ENCODE measurements at places on chromosomes 11 and 22.
A peak's percentile ranks its signal among the peaks of the same experiment; 100 is the strongest.

GRCh38 chr11:35436581-35437250 is 17.4 kb upstream of the SLC1A2 start:
- peaks cover 82% of the 10 kb centered on the region for H3K27me3 ChIP-seq
- no peaks in the 10 kb centered on the region for H3K4me1 ChIP-seq
- no peak overlapping the region for H3K27ac ChIP-seq
- no peak overlapping the region for H3K4me3 ChIP-seq

DNA sequence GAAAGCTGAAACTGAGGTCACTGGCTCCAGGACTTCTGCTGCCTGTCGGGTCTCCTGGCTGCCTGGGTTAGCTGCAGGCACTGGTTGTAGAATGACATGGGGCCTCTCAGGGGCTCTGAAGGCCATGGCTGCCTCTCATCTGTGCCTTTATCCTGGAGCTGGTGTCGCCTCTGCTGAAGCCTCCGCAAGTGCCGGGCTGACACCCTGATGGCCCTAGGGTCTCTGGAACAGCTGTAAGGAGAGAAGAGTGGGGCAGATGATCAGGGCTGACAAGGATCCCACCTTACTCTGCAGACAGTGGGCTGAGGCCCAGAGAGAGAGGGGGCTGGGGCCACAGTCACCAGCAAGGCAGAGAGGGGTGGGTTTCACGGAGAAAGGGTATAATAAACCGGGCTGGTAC is 4.6 kb downstream of the PLA2G3 start:
- H3K4me3 ChIP-seq, result no peak overlapping the region
- no peak for DNase-seq
- H3K27me3 ChIP-seq, result no peaks in the 10 kb centered on the region
- H3K36me3 ChIP-seq, result no peaks in the 10 kb centered on the region
- H3K27ac ChIP-seq, result peak overlapping the region; percentile 52

GRCh38 chr11:129416080-129416820 is 40.6 kb downstream of the BARX2 start:
- no peaks in the 10 kb centered on the region for H3K4me1 ChIP-seq
- H3K36me3 ChIP-seq, result no peaks in the 10 kb centered on the region
- no peak overlapping the region for H3K4me3 ChIP-seq
- no peaks in the 10 kb centered on the region for H3K27me3 ChIP-seq
- no peak for DNase-seq
- no peak overlapping the region for H3K27ac ChIP-seq

DNA sequence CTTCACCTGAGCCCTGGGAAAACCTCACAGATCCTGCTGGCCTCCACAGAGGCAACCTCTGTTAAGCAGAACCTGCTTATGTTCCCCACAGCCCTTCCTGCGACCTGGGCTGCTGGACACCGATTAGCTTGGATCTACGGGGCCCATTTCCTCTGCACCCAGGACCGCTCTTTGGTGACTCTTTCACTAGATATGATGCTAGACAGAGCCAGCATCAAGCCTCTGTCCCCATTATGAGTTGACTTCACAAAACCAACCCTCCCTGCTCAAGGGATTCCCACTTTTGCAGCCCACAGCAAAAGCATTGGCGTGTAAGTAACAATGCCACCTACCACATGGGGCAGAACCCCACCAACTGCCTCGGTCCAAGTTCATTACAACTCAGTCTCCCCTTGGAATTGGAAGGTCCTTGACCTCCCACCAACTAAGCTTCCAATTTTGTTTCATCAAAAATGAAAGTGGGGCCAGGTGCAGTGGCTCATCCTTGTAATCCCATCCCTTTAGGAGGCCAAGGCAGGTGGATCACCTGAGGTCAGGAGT is 15.2 kb upstream of the TMPRSS4 start:
- no peak overlapping the region for H3K27ac ChIP-seq
- no peak overlapping the region for H3K4me3 ChIP-seq
- H3K27me3 ChIP-seq, result peaks cover 31% of the 10 kb centered on the region
- no peak for DNase-seq
- H3K36me3 ChIP-seq, result no peaks in the 10 kb centered on the region
- H3K4me1 ChIP-seq, result no peaks in the 10 kb centered on the region

DNA sequence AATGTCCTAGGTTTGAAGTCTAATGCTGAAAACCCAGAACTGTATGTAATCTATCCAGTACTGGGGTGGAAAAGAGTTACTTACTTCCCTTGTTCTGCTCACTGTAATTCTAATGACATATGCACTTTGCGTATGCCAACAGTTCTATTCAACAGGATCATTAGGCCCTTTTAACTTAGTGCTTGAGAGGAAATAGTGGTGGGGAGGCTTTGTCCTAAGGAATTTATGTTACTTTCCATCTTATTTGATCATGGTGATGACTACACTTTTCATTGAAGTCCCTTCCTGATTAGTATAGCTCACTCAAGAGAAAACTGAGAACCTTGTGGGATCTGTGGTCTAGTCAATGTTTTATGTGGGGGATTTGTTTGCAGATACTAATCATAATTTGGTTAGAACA is 348.2 kb downstream of the GUCY1A2 start:
- H3K36me3 ChIP-seq, result no peaks in the 10 kb centered on the region
- H3K27me3 ChIP-seq, result no peaks in the 10 kb centered on the region
- H3K4me1 ChIP-seq, result peaks cover 8% of the 10 kb centered on the region
- H3K27ac ChIP-seq, result no peak overlapping the region

DNA sequence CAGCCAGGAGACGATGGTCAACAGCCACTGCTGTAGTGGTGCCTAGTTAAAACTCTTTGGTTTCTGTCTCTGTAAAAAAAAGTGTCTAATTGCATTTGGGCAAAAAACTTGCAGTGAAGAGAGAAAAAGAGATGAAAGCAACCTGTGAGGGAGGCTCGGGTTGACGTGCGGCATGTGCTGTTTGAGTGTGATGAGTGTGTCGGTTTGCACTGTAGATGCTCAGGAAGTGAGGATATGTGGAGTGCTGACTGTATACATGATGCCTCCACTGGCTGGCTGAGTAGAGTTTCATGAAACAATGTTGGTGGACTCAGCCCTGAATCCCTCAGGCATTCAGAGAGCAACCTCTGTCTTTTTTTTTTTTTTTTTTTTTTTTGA is 4.3 kb upstream of the DGCR6L start:
- no peaks in the 10 kb centered on the region for H3K27me3 ChIP-seq
- DNase-seq, result no peak
- no peaks in the 10 kb centered on the region for H3K36me3 ChIP-seq
- H3K4me3 ChIP-seq, result no peak overlapping the region
- H3K4me1 ChIP-seq, result no peaks in the 10 kb centered on the region

- no peaks in the 10 kb centered on the region for H3K4me1 ChIP-seq
- no peaks in the 10 kb centered on the region for H3K27me3 ChIP-seq
- DNase-seq, result peak; percentile 34
- no peak overlapping the region for H3K27ac ChIP-seq
- no peaks in the 10 kb centered on the region for H3K36me3 ChIP-seq
- no peak overlapping the region for H3K4me3 ChIP-seq
Observed at GRCh38 chr11:15291885-15292284, 177.2 kb downstream of the INSC start.

DNA sequence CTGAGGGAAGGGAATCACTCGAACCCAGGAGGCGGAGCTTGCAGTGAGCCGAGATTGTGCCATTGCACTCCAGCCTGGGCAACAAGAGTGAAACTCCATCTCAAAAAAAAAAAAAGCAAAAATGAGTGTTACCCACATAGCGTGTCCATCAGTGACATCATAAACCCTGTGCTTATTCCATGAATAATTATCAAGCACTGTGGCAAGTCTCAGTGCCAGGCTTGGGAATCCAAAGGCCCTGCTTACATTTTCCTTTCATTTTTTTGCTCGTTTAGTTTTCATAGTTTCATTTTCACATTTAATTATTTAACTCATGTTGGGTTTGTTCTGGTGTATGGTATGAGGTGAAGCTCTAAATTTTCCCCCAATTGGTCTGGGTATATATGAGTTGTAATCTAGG is 46.5 kb downstream of the NEU3 start:
- H3K27me3 ChIP-seq, result no peaks in the 10 kb centered on the region
- DNase-seq, result no peak
- H3K36me3 ChIP-seq, result peaks cover 6% of the 10 kb centered on the region
- no peak overlapping the region for H3K27ac ChIP-seq

DNA sequence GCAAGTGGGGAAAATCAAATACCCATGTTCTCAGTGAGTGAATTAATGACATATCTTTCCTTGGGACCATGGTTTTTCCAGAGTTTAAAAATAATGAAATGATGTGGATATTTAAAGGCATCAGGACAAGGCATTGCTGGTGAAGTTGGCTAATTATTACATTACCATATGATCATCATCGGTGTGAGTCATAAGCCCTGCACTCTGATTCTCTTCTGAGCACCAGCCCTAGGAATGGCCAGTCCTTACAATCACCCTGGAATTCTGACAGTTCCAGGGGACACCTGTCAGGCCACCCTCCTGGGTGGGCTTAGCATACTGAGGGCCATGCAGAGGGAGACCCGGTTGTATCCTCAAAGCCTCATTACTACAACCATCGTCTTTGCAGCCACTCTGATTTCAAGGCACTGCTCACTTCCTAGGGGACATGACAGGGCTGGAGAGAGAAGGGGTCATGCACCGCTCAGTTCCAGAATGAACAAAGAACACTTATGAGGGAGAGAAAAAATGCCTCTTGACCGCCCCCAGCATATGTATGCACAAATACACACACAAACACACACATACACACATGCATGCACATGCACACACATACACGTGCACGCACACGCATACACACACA is 365.0 kb downstream of the MIAT start:
- H3K4me1 ChIP-seq, result peaks cover 6% of the 10 kb centered on the region

GRCh38 chr11:34160049-34160721 is 54.8 kb downstream of the NAT10 start:
- no peak overlapping the region for H3K27ac ChIP-seq
- no peaks in the 10 kb centered on the region for H3K4me1 ChIP-seq
- DNase-seq, result no peak
- H3K4me3 ChIP-seq, result no peak overlapping the region

DNA sequence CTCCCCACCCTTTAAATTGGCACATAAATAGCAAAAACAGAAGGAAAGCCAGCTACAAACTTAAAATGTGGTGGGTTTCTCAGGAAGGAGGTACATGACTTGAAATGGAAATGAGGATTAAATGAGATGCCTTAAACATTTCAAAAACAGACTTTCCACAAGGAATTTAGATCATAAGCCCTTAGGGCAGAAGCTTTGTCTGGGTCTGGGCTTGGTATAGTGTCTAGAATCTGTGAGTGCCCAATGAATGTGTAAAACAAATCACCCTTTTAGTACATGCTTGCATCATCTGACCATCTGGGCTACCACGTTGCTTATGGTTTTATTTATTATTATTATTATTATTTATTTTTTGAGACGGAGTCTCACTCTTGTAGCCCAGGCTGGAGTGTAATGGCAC is 37.1 kb upstream of the CREB3L1 start:
- H3K4me1 ChIP-seq, result peaks cover 39% of the 10 kb centered on the region
- DNase-seq, result no peak
- no peak overlapping the region for H3K27ac ChIP-seq
- no peaks in the 10 kb centered on the region for H3K27me3 ChIP-seq
- peaks cover 13% of the 10 kb centered on the region for H3K36me3 ChIP-seq
- no peak overlapping the region for H3K4me3 ChIP-seq

GRCh38 chr11:10401256-10401655 is 53.8 kb upstream of the AMPD3 start:
- H3K4me3 ChIP-seq, result no peak overlapping the region
- no peaks in the 10 kb centered on the region for H3K27me3 ChIP-seq
- no peak for DNase-seq

DNA sequence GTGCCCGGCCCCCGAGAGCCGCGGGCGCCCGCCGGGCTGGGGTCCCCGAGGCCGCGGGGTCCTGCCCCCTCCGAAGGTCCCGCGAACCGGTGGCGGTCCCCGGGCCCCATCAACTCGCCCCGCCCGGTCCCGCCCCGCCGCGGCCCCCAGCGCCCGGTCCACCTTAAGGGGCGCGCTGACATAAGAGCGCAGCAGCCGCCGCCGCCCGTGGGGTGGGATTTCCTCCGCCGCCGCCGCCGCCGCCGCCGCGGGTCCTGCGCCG is at the start of gene ZDHHC8:
ZDHHC8 (plus strand) TSS at position 208 of the 262 bp plus-strand sequence. CDS start 144 bp downstream, outside the sequence.
- DNase-seq, result no peak
- peaks cover 15% of the 10 kb centered on the region for H3K36me3 ChIP-seq
- peak within 1 kb of the TSS; percentile 61 for H3K27ac ChIP-seq
- H3K4me3 ChIP-seq, result peak within 1 kb of the TSS; percentile 71
- no peaks in the 10 kb centered on the region for H3K4me1 ChIP-seq

- H3K4me1 ChIP-seq, result peaks cover 74% of the 10 kb centered on the region
- peak; percentile 62 for DNase-seq
- no peak overlapping the region for H3K4me3 ChIP-seq
- H3K27ac ChIP-seq, result peak overlapping the region; percentile 94
Observed at GRCh38 chr11:12696911-12697581, 22.8 kb downstream of the TEAD1 start.

DNA sequence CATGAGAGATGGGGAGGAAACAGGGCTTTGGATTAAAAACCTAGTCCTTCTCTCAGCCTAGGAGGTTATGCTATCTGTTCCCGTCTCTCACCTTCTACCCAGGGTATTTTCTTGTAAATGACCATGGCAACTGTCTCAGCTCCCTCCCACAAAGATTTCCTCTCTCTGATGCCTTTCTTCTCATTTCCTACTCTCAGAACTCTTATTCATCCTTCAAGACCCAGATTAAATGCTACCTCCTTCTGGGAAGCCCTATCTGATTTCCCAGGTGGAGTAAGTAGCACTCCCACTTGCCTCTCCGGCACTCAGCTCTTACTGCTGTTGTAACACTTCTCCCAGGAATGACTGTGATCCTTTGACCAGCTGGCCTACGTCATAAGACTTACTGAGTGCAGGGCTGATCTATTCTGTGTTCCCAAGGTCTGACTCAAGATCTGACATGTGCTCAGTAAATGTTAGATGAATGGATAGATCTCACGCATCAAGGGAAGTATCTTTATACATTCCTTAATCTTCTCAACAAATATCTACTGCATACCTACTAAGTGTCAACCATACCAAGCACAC is 175.0 kb downstream of the TENM4 start:
- H3K27ac ChIP-seq, result no peak overlapping the region
- no peak overlapping the region for H3K4me3 ChIP-seq
- H3K36me3 ChIP-seq, result no peaks in the 10 kb centered on the region

- peaks cover 70% of the 10 kb centered on the region for H3K36me3 ChIP-seq
- no peak overlapping the region for H3K4me3 ChIP-seq
- H3K27ac ChIP-seq, result no peak overlapping the region
- no peak for DNase-seq
Observed at GRCh38 chr11:47166368-47166767, 10.3 kb downstream of the ARFGAP2 start.

GRCh38 chr11:17735818-17736578 is 1.4 kb downstream of the KCNC1 start:
- H3K4me1 ChIP-seq, result no peaks in the 10 kb centered on the region
- no peak overlapping the region for H3K4me3 ChIP-seq
- H3K27ac ChIP-seq, result no peak overlapping the region
- no peak for DNase-seq

GRCh38 chr11:24585192-24585591 is 88.3 kb downstream of the LUZP2 start:
- no peak overlapping the region for H3K27ac ChIP-seq
- H3K36me3 ChIP-seq, result no peaks in the 10 kb centered on the region
- no peak for DNase-seq
- no peak overlapping the region for H3K4me3 ChIP-seq

DNA sequence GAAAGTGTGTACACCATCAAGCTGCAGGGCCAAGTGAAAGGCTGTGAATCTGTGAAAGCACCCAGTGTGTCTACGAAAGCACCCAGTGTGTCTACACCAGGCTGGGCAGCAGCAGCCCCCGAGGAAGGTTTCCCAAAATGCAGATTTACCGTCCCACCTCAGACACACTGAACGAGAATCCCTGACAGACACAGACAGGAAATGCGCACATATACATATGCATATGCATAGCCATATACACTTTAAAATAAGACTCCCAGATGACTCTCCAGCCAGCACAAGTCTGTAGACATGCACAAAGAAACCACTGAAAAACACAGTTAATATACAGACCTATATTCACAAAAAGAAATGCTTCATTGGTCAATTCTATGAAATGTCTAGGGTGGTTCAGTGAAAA is 155.5 kb upstream of the OPCML start:
- no peak overlapping the region for H3K27ac ChIP-seq
- DNase-seq, result no peak
- no peaks in the 10 kb centered on the region for H3K36me3 ChIP-seq
- H3K4me3 ChIP-seq, result no peak overlapping the region
- peaks cover 35% of the 10 kb centered on the region for H3K27me3 ChIP-seq
